AG10803 (cell line): ENCODE measurements at places on chromosomes 3 and 15.

GRCh38 chr15:91302588-91303439 is 202.8 kb downstream of the SV2B start:
- DNase-seq = peak; percentile 66

GRCh38 chr3:184546252-184546651 is 15.3 kb upstream of the EPHB3 start:
- no peak for DNase-seq

DNA sequence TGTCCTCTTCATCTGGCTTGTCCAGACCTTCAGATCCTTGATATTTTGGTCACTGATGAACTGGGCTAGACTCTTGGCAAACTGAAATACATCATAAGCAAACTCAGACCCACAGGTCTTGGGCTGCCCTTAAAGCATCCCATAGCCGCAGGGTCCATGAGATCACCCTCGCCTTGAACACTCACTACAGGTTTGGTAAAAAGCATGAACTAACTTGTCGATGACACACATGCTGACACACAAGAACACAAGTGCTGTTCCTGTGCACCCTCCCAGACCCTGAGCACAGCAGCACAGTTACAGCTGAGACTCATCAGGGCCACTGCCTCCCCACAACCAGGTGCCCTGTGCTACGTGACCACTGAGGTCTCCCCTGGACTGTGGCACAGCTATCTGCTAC is 21.0 kb downstream of the PFKFB4 start:
- DNase-seq = no peak

DNA sequence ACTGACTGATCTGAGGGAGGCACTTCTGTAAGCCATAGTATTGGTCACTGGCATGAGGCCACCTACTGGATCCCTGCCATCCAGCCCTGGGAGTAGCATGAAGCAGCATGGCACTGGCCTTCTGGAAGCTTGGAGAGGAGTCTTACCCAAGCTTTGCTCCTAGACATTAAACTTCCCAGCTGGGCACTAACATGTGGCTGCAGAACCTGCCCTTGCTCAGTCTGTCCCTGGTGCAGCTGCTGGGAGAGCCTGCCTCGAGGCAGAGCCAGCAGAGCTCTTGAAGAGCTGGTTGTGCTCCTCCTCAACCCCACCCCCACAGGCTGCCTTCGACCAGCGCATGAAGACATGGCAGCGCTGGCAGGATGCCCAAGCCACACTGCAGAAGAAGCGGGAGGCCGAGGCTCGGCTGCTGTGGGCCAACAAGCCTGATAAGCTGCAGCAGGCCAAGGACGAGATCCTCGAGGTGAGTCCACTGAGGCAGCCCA is 17.1 kb upstream of the SNX22 start:
- DNase-seq = peak; percentile 39

DNA sequence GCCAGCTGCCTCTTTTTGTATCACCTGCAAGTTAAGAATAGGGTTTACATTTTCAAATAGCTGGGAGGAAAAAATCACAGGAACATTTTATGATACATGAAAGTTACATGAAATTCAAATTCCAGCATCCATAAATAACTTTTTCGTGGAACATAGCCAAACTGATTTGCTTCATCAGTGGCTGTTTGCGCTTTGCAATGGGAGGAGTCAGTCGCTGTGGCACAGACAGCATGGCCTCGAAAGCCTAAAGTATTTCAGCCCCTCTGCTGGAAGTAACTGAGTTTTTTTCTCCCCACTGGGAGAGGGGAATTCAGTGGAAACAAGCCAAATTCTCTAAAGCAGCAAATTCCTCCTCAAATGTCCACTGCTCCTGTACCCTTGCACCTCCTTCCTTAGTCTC is 271.9 kb downstream of the SUCLG2 start:
- DNase-seq = no peak

GRCh38 chr15:67329984-67330733 is 75.6 kb downstream of the IQCH start:
- DNase-seq = peak; percentile 9

GRCh38 chr3:54228806-54229205 is 106.5 kb downstream of the CACNA2D3 start:
- DNase-seq = no peak

- peak; percentile 82 for DNase-seq
These were observed 31.0 kb downstream of the ANP32A start for GRCh38 chr15:68789534-68790241.

- DNase-seq = no peak
These were observed 287.6 kb upstream of the STT3B start for GRCh38 chr3:31244929-31245817.

- DNase-seq = no peak
These were observed 405.4 kb upstream of the THRB start for GRCh38 chr3:24899901-24900603.

- DNase-seq = no peak
These were observed 103.7 kb upstream of the NR2E3 start for GRCh38 chr15:71706461-71707229.

DNA sequence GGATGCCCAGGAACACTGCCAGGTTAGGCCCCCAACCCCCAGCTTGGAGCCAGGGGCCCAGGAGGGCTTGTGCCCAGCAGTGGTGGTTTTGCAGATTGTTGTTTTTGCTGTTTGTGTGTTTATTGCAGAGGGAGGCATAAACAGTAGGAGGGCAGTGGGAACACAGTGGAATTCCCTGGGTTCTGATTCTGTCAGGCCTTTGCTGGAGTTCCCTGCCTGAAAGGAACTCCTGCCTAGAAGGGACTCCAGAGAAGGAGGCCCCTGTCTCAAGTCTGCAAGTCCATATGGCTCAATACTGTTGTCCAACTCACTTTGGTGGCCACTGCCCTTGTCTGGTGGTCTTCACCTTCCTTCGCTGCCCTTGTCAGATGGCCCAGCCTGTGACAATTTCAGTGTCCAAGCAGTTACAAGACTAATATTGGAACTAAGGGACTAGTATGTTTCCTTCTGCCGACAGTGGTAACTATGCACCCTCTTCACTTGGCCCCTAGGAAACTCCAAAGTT is 47.4 kb upstream of the RAB6B start:
- no peak for DNase-seq

GRCh38 chr3:52495777-52496602 is 852 bp downstream of the STAB1 start:
- DNase-seq = peak; percentile 62

GRCh38 chr15:69561071-69561784 is 108.6 kb downstream of the RPLP1 start:
- DNase-seq = no peak

DNA sequence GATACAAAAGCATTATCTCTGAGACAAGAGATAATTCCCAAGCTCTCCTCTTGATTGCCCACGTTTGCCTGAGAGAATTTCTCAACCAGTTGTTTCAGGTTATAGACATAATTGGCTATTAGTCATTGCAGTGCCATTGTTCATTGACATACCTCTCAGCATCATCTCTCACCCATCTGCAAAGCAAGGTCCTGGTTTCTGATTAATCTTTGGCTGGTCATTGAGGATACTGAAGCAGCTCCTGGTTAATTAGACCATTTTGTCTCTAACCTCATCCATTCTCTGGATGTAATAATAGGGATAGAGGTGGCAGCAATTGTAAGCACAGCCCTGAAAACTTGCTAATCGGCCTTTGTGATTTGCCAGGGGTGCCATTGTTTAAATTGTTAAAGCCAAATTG is 104.2 kb downstream of the CNTN6 start:
- DNase-seq = no peak

- no peak for DNase-seq
These were observed 14.1 kb downstream of the B3GNT5 start for GRCh38 chr3:183267140-183267539.

- peak; percentile 21 for DNase-seq
These were observed 41.6 kb upstream of the ROPN1 start for GRCh38 chr3:124033360-124034015.
